ENCODE measurements at places on chromosomes 2 and 18.
A peak's percentile ranks its signal among the peaks of the same experiment; 100 is the strongest.

DNA sequence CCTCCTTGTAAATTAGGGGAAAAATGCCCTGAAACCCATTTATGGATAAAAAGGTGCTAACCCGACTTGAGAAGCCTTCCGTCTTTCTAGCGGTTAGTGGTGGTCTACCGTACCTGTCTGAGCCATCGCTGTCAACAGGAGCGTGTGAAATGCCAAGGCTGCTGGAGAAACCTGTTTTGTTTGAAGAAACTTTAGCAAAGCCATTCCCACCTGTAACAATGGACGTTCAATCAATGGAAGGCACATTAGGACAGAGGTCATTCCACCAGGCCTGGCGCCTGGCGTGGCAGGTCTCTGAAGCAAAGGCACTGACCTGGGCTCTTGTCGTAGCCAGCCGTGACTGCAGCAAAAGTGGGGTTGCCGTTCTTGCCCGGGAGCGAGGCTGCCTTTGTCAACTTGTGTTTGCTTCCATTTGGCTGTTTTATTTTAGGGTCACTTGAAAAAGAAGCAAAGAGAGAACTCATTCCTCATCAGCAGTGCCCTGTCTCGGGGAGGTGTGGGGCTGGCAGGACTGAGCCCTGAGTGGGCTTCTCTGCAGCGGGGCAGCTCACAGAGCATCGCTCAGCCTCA lies 47.2 kb downstream of the ZAP70 start:
- DNase-seq: no peak

DNA sequence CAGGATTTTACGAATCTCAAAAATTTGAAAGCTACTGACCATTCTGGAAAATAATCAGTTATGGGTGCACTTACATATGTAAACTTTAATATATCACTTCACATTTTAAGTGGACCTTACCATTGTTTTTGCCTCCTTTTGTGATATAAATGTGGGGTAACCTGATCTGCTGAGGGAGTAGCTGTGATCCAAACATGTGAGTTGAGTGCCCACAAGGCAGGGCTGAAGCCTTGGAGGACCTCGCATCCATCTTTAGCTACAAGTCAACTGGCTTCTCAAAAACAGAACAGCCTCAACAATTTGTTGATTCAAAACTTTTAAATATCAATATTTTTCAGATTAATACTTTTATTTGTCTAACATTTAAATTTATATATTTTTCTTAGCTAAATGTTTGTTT lies 178.2 kb downstream of the PLCL1 start:
- no peak for DNase-seq

- peak; percentile 57 for DNase-seq
Observed at GRCh38 chr18:56702946-56703345, 51.8 kb downstream of the WDR7 start.

- DNase-seq: peak; percentile 18
Observed at GRCh38 chr2:176096986-176097819, 2.4 kb upstream of the HOXD12 start.

GRCh38 chr2:219506802-219507526 lies 7.3 kb upstream of the ASIC4 start:
- DNase-seq: no peak

DNA sequence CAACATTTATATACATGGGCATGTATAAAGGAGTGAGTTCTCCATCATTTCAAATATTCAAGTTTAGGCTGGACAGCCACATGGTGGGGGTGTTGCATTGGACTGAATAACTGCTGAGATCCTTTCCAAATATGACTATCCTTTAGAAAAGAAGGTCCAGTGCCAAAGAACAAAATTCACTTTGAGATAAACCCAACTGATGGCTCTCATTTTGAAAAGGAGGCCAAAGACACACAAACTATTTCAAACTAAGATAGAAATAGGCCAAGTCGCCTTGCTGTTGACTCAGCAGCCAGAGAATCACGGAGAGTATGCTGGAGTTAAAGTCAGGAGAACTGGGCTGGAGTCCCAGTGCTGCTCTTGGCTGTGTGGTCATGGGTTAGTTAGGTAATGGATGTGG lies 204.5 kb upstream of the LRATD1 start:
- no peak for DNase-seq

- no peak for DNase-seq
Observed at GRCh38 chr2:109054865-109055264, 65.8 kb upstream of the EDAR start.

DNA sequence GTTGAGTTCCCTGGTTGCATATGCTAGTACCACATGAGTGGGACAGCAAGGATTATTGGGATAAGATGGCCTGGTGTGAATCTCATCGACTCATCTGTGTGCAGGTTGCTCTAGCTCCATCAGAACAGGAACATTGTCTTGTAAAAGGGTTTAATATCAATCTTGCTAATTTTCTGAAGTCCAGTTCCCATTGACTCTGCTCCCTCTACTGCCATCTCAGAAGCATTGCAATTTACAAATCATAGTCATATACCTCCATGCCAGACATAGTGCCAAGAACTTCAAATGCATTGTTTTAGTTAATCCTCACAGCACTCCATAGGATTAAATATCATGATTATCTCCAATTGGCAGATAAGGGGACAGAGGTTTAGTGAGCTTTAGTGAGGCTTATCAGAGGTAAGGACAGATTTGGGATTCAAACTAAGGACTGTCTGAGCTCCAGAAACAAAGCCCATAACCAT lies 4.8 kb upstream of the STAT4 start:
- DNase-seq: no peak

- peak; percentile 20 for DNase-seq
Observed at GRCh38 chr18:25896178-25896780, 194.1 kb downstream of the SS18 start.

DNA sequence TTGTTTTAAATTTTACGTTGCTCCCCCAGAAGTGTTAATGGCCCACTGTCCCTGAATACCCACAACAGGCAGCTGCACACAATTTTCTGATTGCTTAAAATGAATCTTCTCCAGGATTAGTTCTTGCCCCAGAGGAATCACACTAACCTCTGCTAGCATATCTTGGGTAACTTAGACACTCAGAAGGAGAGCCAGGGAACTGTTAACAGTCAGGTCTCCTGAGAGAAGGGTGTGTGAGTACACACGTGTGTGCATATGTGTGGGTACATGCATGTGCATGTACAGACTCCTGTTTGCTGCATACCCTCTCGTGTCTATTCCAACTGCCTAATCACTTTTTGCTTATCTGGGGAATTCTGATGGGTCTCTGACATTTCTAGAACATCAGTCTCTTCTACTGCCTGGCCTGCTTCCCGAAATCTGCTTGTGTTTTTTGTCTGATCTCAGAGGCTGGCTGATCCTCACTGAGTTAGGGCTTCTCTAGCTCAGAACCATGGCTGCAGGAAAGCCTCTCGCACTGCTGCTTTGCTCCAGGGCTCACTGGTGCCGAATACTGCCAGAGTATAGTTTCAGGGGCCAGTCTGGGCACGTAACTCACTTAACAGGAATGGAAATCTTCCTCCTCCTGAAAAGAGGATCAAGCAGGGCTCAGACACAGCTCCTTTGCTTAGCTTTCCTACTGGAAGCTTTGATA lies 62.8 kb downstream of the PRELID3A start:
- no peak for DNase-seq

DNA sequence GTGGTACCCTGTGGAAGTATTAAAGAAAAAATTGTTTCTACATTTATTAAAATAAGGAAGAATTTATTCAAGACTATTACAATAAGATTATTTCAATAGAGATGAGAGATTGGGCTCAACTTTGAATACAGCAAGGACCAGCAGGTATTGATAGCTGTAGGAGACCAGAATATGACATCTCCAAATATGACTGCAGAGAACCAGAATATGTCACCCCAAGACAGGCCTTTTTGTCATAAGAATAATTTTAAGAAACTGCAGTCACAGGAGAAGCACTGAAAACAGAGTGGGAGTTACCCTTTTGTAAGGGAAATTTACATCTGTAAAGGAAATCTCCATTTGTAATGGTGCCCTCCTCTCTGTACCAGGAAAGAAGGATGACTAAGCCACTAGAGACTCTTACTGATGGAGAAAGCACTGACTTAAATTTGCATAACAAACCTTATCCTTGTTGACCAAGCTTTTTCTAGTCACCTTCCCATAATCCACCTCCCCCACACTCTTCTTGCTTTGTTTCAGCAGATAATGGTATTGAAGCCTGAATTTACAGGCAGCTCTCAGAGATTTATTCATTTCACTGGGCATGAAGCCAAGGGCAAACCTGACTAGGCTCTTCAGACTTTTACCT lies 145.1 kb upstream of the RMP24 start:
- no peak for DNase-seq

GRCh38 chr2:119224391-119225104 lies 914 bp downstream of the STEAP3 start:
- DNase-seq: peak; percentile 25

- DNase-seq: no peak
Observed at GRCh38 chr2:10019174-10019573, 24.2 kb upstream of the KLF11 start.

DNA sequence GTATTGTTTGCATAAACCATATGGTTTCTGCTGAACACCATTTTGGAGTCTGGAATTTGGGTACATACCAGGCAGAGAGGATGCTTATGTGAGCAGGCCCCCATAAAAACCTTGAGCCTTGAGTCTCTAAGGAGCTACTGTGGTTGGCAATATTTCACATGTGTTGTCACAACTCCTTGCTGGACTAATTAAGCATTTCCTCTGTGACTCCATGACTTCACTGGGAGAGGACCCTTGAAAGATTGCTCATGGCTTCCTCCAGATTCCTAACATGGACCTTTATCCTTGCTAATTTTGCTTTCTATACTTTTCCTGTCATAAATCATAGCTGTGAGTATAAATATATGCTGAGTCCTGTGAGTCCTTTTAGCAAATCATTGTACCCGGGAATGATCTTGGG lies 7.6 kb upstream of the COQ10B start:
- DNase-seq: no peak

GRCh38 chr2:215772003-215772402 lies 241.3 kb downstream of the MREG start:
- DNase-seq: no peak

GRCh38 chr2:197248623-197249022 lies 62.0 kb downstream of the ANKRD44 start:
- DNase-seq: no peak

DNA sequence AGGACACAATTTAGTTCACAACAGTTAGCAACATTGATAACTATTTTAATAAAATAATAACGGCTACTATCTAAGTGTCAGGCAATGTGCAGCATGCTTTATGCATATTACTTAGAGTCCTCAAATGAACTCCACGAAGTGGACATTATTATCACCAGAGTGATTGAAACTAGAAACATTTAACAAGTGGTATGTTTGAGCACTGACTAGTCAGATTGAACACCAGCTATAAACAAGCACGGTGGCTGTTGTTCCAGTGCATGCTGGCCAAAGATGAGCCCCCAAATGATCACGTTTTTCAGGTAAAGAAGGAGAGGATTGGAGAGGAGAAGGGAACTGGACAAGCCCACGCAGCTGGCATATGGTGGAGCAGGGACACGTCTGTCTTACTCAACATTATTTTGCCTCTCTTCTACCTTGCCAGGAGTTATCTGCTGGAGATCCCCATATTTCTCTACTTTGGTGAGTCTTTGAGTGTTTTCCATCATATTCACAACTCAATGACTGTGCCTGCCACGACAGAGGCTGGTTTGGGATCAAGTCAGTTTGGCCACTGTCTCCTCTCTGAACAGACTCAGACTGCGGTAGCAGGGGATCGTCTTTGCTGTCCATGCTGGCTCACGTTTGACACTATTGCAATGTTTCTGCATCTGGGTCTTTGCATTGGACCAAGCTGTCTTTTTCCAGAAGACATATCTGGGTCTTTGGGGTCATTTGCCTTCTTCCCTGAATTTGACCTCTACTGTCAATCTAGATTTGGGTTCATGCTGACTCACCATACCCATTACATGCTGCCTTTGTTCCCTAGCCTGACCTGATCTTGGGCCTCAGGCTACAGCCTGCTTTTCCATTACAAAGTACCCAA lies 66.0 kb upstream of the ACSL3 start:
- no peak for DNase-seq

DNA sequence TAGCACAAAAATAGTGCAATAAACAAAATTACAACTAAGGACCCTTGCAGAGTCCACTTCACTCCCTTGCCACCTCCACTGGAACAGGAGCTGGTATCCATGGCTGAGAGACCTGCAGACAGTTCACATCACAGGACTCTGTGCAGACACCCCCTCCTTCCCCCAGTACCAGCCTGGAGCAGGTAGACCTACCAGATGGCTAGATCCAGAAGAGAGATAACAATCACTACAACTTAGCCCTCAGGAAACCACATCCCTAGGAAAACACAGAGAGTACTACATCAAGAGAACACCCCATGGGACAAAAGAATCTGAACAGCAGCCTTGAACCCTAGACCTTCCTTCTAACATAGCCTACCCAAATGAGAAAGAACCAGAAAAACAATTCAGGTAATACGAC lies 49.8 kb downstream of the FBXO15 start:
- DNase-seq: no peak

DNA sequence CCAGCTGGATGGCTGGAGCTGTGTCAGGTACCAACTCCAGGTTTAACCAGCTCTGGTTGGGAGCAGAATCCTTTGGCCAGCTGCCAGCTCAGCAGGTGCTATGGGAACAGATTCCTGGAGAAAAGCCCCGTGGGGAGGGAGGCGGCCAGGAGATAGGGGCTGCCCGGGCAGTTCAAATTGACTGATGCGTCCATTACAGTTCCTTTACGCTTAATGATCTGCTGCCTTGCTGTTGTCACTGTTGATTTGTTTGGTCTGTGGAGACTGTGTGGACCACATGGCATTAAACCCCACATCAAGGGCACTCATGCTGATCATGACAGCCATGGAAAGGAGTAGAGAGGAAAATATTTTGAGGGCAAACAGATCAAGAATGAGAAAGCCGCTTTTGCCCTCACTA lies 200.0 kb downstream of the TSN start:
- DNase-seq: no peak

DNA sequence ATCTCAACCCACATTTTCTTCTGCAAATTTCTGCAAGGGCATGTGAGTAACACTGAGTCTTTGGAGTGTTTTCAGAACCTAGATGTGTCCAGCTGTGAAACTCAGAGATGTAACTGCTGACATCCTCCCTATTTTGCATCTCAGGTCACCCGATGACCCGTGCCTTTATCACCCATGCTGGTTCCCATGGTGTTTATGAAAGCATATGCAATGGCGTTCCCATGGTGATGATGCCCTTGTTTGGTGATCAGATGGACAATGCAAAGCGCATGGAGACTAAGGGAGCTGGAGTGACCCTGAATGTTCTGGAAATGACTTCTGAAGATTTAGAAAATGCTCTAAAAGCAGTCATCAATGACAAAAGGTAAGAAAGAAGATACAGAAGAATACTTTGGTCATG lies 8.0 kb downstream of the UGT1A1 start:
- no peak for DNase-seq

GRCh38 chr2:25123682-25124081 lies 44.7 kb downstream of the POMC start:
- no peak for DNase-seq

- no peak for DNase-seq
Observed at GRCh38 chr2:53802617-53803151, 15.8 kb downstream of the ERLEC1 start.

- no peak for DNase-seq
Observed at GRCh38 chr2:72000110-72000509, 147.6 kb downstream of the CYP26B1 start.

- no peak for DNase-seq
Observed at GRCh38 chr2:114550895-114551793, 108.7 kb downstream of the DPP10 start.

GRCh38 chr2:239329284-239329971 lies 71.4 kb downstream of the HDAC4 start:
- no peak for DNase-seq
